ENCODE measurements at places on chromosomes 5 and 9. TPM values are rescaled to one million over a fixed set of nuclear protein-coding genes. Genes with fewer than 3 reads are reported as not detected.

GRCh38 chr9:20303066-20303465, 319.2 kb downstream of the MLLT3 start:
- H3K27me3 ChIP-seq, result peaks cover 7% of the 10 kb centered on the region
- H3K4me1 ChIP-seq, result peaks cover 5% of the 10 kb centered on the region
- no peak overlapping the region for H3K27ac ChIP-seq
- H3K4me3 ChIP-seq, result no peak overlapping the region

DNA sequence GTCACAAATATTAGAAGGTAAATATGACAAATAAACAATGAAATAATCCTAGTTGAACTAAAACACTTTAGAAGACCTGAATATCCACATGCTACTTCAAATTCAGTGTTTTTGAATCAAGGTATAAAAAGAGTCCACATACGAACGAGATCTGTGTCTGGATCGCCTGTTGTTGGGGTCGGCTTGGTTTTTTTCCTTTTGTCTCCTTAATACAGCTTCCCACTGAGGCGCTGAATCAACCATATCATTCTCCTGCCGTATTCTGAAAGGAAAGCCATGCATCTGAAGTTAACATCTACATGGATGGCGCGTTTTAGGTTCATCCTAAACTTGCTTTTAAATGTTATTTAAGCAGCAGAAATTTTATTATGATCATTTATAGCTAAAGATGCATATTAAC, 235.2 kb downstream of the EPB41L4A start:
- no peaks in the 10 kb centered on the region for H3K4me1 ChIP-seq
- H3K27ac ChIP-seq, result no peak overlapping the region
- H3K4me3 ChIP-seq, result no peak overlapping the region
- peaks cover 5% of the 10 kb centered on the region for H3K36me3 ChIP-seq

DNA sequence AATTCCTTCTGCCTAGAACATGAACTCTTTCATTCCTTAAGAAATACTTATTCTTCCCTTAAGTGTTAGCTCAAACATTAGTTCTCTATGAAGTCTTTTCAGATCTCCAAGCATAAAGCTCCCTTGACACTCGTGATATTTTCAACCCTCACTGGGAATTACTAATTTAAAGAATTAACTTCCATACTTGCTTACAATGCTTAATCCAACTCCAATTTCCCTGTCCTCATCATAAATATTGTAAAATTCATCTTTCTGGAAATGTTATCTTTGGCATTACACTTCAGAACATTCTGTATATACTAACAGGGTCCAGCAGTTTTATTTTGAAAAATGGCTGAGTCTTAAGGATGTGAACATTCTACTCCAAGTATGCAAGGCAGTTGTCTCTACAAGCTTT, 7.2 kb downstream of the STARD4 start:
- no peak overlapping the region for H3K27ac ChIP-seq
- H3K4me1 ChIP-seq, result peaks cover 20% of the 10 kb centered on the region
- no peak for DNase-seq
- H3K36me3 ChIP-seq, result no peaks in the 10 kb centered on the region
- H3K27me3 ChIP-seq, result no peaks in the 10 kb centered on the region

GRCh38 chr5:44565902-44566301, 176.7 kb upstream of the FGF10 start:
- no peaks in the 10 kb centered on the region for H3K27me3 ChIP-seq
- H3K27ac ChIP-seq, result no peak overlapping the region
- no peak for DNase-seq
- no peaks in the 10 kb centered on the region for H3K36me3 ChIP-seq
- no peaks in the 10 kb centered on the region for H3K4me1 ChIP-seq
- no peak overlapping the region for H3K4me3 ChIP-seq

ARHGAP26 gene
- 21.3 TPM for total RNA-seq

ABO gene
- total RNA-seq, result 2.1 TPM

PCDHGA8 gene
- not detected for total RNA-seq

GMCL2 gene
- total RNA-seq, result not detected

CRAT gene
- 23.3 TPM for total RNA-seq

PTAR1 gene
- total RNA-seq, result 56.7 TPM

NR6A1 gene
- total RNA-seq, result 0.22 TPM

FABP6 gene
- total RNA-seq, result not detected

QRFP gene
- not detected for total RNA-seq

PARP8 gene
- 183 TPM for total RNA-seq

ARSI gene
- not detected for total RNA-seq

PIP5KL1 gene
- total RNA-seq, result 2.1 TPM
